ENCODE measurements at places on chromosomes 13 and 19. TPM values are rescaled to one million over a fixed set of nuclear protein-coding genes. Genes with fewer than 3 reads are reported as not detected.

DNA sequence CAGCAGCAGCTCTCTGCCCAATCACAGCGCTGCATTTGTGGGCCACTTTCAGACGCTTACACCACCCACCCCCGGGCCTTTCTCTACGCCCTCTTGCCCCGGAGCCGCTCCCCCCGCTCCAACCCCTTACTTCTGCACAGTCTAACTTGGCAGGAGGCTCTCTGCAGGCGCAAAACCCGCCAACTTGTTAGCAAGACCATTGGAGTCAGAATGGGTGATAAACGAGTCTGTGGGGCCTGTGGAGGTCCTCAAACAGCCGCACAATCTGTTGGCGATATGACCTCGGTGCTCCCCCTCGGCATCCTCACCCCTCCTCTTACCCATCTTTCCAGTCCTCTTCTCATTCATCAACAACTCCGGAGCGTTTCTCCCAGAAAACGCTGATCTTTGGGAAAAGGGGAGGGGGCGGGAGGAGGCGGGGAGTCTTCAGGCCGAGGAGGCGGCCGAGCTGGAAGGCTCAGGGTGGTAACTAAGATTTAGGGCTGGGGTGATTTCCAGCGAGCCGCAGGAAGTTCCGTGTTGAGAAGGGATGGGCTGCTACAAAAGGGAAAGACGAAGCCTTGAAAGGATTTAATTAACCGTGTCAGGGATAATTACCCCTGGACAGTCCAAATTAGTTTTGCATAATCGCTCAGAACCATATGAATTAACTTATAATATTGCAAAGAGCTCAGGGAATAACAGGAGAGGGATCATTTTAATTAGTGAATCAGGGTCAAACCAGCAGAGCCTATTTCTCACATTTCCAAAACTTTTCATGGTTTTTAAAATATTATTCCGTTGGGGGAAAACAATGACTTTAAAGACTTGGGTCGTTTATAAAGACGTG is 4.1 kb downstream of the SOX21 start:
- no peak for DNase-seq

PCSK4 gene
- 3.0 TPM for total RNA-seq

- peak; percentile 96 for DNase-seq
Observed at GRCh38 chr13:44231786-44232516, 141.7 kb upstream of the SERP2 start.

DNA sequence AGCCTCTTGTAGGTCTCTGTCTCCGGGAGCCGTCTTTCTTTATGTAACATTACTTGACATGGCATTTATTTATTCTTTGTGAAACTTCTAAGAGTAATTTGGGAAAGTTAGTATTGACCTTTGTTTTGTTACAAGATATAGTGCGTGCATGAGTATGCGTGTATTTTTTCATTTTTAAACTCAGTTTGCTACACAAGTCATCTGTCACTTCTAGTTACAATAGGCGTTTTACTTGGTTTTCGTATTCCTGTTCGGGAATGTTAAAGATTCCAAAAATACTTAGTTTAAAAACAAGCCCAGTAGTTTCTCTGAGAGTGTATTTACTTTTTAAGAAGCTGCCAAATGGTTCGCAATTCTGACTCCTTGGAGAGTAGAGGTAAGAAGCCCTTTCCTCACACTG is 3.2 kb downstream of the PDS5B start:
- DNase-seq = no peak

SPACA4 gene
- total RNA-seq = not detected

SOX1 gene
- 3.4 TPM for total RNA-seq

DNA sequence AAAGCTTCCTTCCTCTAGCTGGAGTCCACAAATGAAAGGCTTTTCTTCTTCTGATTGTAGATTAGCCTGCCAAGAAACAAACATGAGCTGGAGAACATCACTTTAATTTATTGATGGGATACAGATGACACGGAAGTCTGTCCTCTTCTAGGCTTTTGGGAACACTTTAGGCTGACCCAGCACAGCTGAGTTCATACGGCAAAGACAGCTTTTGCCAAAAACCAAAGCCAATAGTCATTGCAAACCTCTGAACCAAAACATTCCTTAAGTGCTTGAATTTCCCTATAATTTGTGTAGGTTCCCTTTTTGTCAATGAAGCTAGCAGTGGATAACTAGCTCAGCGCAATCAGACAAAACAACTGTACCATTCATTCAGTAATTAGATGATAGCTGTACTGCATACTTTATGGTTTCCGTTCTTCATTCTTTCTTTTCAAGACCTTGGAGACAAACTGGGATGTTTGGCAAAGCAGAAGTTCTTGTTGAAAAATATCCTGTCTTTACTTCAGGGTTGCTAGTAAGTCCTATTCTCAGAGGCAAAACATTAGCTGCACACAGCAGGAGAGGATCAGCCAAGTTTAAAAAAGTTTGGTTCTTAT is 95.7 kb upstream of the SPRY2 start:
- DNase-seq = no peak

- no peak for DNase-seq
Observed at GRCh38 chr19:2097203-2097885, 629 bp downstream of the IZUMO4 start.

- no peak for DNase-seq
Observed at GRCh38 chr19:43672061-43672679, 2.2 kb upstream of the PLAUR start.

SRRM5 gene
- total RNA-seq = not detected

CGB8 gene
- total RNA-seq = not detected

- DNase-seq = peak; percentile 37
Observed at GRCh38 chr19:54029930-54030490, 33.7 kb downstream of the VSTM1 start.

DNA sequence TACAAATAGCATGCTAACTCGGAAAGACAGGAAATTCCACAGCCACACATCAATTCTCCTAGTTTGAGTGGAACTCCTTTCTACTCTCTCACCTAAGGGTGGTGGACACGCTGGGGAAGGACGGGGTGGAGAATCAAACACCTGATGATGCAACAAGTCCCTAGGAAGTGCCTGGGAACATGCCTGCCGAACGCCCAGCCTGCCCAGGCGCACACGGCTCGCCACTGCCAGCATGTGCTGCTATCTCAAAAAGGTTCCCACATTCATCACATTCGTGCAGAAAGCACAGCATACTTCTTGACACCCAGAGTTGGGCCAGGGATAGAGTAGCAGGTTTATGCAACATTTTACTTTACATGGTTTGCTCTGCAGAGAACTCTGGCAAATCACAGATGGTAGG is 164.6 kb downstream of the ABCC4 start:
- DNase-seq = no peak

DNA sequence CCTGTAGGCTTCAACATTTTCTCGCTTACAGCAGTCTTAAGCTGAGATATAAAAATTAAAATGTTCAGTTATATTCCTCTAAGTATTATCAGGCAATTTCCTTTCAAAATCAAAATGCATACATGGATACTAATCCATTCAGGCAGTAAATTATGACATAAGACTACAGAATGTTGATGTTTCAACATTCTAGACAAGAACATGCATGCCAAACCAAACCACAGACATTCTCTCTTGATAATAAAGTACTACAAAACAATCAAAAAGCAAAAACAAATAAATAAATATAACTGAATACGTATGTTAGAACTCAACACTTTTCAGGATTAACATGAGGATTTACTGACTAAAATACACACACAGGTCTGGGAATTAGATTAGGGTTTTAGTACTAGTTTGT is 7.7 kb downstream of the DIS3 start:
- no peak for DNase-seq

FXYD3 gene
- total RNA-seq = not detected

DNA sequence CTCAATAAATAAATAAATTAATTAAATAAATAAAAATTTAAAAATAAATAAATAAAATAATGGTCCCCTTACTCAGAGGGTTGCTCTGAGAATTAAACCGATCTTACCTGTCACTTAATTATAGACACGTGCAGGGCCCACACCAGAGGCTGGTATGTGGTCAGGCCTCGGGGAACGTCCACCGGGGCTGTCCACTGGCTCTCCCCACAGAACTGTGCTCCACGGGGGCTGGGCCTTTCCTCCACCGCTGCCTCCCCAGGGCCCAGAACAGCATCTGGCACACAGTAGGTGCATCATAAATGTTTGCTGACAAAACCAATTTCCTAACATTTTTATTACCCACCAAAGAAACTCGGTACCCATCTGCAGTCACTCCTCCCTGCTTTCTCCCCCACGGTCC is 69.2 kb downstream of the CEBPG start:
- DNase-seq = no peak

- DNase-seq = no peak
Observed at GRCh38 chr13:104597546-104598180, 1531.4 kb upstream of the SLC10A2 start.

GRCh38 chr13:35496006-35496405 is 19.5 kb upstream of the MAB21L1 start:
- no peak for DNase-seq

IQCN gene
- total RNA-seq = not detected

PRKCG gene
- total RNA-seq = not detected

DZIP1 gene
- 13.0 TPM for total RNA-seq

DNA sequence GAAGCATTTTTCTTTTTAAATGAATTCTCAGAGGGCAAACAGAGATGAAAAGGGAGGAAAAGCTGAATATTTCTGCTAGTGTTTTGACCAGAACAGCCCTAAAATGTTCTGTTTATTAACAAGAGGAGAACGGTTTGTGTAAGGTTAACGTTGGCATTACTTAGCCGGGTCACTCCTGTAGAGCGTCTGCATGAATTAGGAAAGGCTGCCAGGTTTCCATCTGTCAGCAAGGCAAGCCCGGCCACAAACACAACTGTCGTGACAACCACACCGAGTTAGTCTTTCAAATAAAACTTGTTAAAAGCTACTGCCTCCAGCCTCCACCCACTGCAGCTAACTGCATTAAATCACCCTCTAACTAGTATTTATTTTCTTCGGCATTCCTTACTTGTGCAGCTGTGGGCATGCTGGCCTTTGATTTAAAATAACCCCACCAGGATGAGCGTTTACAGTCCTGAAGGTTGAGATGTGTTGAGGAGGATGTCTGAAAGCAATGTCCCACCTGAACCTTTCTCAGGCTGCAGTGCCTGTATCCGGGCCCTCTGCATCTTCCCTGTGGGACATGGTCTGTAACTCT is 527.9 kb downstream of the FGF9 start:
- DNase-seq = no peak

GRCh38 chr19:9914315-9915207 is 21.8 kb downstream of the OLFM2 start:
- peak; percentile 82 for DNase-seq

TLE6 gene
- total RNA-seq = 21.3 TPM

DNA sequence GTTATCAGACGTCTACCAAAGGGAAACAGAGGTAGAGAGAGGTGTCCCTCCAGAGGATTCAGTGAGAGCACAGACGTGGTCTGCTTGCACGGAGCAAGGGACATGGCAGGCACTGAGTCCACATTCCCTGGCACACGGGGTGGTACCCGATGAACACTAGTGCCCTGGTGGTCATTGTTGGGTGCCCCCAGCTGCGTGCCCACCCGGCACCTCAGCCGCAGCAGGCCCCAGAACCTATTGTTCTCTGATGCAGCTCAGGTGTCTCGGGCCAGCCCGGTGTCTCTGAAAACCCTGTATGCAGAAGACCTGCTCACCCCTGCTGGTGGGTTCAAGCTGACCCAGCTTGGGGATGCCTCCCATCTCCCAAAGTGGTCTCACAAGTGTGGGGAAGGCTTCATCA is 11.9 kb downstream of the SUGP1 start:
- DNase-seq = no peak

- no peak for DNase-seq
Observed at GRCh38 chr13:71603255-71603654, 263.7 kb downstream of the DACH1 start.

DNA sequence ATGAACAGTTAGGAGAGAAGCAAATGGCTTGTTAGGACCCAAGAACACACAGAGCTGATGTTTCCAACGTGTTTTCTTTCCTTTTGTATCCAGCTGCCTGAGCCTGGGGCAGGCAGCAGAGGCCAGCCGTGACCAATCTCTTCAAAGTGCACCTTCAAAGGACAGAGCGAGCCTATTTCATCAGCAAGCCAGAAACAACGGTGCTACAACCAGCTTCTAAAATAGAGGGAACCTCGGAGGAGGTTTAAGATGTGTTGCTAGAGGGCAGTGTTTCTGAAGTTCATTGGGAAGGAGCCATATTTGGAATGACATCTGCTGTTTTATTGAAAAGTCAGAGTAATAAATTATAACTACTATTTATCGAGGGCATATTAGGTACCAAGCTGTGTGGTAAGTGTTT is 56.2 kb upstream of the RFC3 start:
- no peak for DNase-seq

GRCh38 chr13:80029170-80029569 is 311.8 kb downstream of the SPRY2 start:
- DNase-seq = no peak

DNA sequence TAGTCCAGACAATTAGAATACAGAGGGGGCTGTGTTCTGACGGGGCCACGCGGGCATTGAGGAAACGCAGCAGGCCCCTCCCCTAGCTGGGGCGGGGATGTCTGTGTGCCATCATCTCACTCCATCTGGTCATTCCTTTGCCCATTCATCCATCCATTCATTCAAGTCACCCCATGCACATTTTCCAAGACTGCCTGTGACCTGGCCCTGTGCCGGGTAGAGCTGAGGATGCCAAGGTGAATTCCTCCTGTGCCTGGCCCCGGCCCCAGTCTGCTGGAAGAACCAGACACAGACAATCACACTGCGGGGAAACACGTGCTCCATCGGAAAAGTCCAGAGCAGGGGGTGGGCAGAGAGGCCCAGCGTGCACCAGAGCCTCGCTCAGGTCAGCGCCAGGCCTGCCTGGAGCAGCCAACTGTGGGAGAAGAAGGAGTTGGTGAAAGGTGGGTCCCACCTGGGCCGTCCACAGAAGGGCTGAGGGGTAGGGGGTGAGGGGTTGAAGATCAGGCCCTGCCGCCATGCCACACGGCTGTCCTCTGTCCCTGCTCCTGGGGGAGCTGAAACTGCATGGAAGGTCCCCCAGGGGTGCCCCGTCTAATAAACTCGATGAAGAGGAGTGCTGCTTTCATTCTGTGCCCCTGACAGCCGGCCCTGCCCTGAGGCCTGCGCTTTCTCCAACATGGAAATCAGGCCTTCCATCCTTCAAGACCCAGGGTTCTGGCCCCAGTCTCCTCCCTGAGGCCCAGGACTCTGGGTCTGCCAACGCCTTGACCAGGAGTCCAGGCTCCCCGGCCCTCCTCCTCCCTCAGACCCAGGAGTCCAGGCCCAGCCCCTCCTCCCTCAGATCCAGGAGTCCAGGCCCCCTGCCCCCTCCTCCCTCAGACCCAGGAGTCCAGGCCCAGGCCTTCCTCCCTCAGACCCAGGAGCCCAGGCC is 1.6 kb upstream of the CACNG6 start:
- DNase-seq = peak; percentile 30

DNA sequence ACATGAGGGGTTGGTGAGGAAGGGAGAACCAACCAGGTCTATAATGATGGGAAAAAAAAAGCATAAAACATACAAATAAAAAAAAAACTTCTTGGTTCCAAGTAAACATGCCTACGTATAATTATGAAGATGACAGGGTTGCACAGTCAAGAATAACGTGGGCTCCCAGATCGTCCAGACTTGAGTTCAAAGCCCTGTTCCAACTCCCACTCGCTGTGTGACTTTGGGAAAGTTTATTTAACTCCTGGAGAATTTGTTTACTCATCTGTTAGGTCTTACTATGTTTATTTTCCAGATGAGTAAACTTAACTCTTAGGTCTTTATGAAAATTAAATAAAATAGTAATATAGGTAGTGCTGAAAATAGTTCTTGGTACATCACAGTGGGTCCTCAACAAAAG is 13.8 kb downstream of the STARD13 start:
- no peak for DNase-seq
